ENCODE measurements at places on chromosomes 4 and X.

- DNase-seq, result no peak
These were observed 77.5 kb downstream of the HCCS start for GRCh38 chrX:11188664-11189063.

DNA sequence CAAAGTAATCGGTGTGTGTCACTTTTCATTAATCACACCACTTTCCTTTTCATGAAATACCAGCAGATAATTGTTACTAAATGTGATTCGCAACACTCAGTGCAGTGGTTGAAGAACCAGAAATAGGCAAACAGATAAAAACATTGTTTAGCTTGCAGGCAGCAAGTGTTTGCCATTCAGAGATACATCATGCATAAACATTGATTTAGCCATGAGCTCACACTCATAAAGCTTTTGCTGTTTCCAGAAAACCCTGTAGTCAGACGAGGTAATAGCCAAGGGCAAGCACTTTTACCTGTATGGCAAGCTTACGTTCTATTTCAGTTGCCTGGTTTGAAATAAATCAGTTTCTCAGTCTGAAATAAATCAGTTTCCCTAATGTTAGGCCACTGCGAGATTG is 542.0 kb upstream of the TENM3 start:
- no peak for DNase-seq

GRCh38 chr4:6591781-6592180 is 16.8 kb downstream of the MAN2B2 start:
- no peak for DNase-seq

- DNase-seq, result no peak
These were observed 34.9 kb downstream of the TIGD2 start for GRCh38 chr4:89146196-89146595.

DNA sequence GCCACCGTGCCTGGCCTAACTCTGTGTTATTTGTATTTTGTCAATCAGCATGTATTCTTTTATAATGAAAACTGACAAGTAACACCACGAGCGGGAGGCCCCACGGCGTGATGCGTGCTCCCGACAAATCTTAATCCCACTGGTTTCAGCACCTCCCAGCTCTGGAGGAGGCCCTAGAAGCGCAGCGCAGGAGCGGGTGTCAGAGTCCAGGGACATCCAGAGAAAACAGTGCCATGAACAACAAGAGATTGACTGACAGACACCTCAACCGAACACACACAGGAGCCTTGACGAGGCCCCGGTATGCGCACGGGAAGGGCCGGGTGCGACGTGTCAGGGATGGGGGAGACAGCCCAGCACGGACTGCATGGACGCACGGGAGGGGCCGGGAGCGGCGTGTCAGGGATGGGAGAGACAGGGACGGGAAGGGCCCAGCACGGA is 23.0 kb downstream of the GAK start:
- no peak for DNase-seq

GRCh38 chrX:120136840-120137239 is 21.1 kb upstream of the RHOXF1 start:
- no peak for DNase-seq

GRCh38 chr4:31964685-31965084 is 1244.5 kb downstream of the PCDH7 start:
- DNase-seq, result no peak

- DNase-seq, result no peak
These were observed 167.0 kb downstream of the SMIM20 start for GRCh38 chr4:26080870-26081628.

GRCh38 chrX:136034668-136035067 is 49.4 kb downstream of the SLC9A6 start:
- no peak for DNase-seq

GRCh38 chr4:110618581-110619462 is 4.1 kb downstream of the PITX2 start:
- DNase-seq, result no peak

- no peak for DNase-seq
These were observed 73.1 kb upstream of the FMR1 start for GRCh38 chrX:147838465-147839131.

GRCh38 chr4:142557239-142557801 is 288.8 kb downstream of the INPP4B start:
- no peak for DNase-seq

GRCh38 chr4:7872264-7872771 is 67.3 kb downstream of the AFAP1 start:
- no peak for DNase-seq

GRCh38 chrX:75038925-75039324 is 113.7 kb upstream of the NEXMIF start:
- no peak for DNase-seq

DNA sequence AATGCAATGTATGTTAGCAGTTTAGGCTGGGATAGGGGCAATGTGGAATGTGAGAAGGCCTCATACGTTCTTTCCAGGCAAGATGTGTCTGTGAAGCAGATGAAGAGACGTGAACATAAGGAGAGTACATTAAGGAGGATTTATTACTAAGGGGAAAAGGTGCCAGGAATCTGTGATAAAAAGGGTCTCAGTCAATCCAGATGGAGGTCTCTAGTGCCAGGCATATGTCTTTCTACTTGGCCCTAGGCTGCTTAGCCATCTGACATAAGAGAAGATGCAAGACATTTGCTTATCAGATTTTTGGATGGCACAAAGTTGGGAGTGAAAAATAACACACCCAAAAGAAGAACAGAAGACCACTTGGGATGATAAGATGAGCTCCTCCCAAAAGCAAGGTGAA is 93.0 kb upstream of the PRKG2 start:
- no peak for DNase-seq
